ENCODE measurements at places on chromosomes 11 and 22. TPM values are rescaled to one million over a fixed set of nuclear protein-coding genes. Genes with fewer than 3 reads are reported as not detected.

- no peak for DNase-seq
Measured at GRCh38 chr11:78400702-78401101, 16.9 kb downstream of the GAB2 start.

Gene SLN
- not detected for total RNA-seq

- DNase-seq = no peak
Measured at GRCh38 chr11:114026355-114026754, 33.2 kb upstream of the ZBTB16 start.

DNA sequence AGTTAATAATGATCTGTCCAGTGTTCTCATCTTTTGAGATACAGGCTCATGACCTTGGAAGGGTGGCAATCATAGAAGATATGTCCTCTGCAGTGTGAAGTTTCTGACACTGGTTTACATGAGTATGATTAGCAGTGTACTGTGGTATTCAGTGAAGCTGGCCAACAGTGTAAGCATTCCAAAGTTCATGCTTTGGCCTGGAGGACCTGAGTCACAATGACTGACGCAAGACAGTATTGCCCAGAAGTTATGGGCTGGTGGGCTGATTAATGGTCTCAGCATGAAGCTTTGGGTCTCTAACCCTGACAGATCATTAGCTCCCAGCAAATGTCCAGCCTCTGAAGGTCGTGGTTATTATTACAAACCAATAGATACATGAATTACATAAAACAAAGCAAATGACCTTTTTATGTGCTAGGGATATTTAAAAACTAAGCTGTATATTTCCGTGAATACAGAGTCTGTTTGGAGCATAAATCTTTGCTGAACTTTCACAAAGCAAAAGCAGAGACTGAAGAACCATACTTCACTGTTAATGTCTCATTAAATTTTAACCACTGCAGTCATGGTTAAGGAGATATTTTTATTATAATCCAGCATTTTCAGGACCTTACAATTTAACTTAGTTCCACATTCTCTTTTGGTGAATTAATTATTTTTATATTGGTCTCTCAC lies 28.3 kb upstream of the USP47 start:
- peak; percentile 71 for DNase-seq

- DNase-seq = peak; percentile 81
Measured at GRCh38 chr11:61815790-61816735, 740 bp downstream of the FADS1 start.

- DNase-seq = no peak
Measured at GRCh38 chr11:35376613-35377012, 42.7 kb downstream of the SLC1A2 start.

- no peak for DNase-seq
Measured at GRCh38 chr11:27592098-27592780, 85.7 kb upstream of the LIN7C start.

- no peak for DNase-seq
Measured at GRCh38 chr11:111403051-111403726, 24.1 kb upstream of the POU2AF1 start.

DNA sequence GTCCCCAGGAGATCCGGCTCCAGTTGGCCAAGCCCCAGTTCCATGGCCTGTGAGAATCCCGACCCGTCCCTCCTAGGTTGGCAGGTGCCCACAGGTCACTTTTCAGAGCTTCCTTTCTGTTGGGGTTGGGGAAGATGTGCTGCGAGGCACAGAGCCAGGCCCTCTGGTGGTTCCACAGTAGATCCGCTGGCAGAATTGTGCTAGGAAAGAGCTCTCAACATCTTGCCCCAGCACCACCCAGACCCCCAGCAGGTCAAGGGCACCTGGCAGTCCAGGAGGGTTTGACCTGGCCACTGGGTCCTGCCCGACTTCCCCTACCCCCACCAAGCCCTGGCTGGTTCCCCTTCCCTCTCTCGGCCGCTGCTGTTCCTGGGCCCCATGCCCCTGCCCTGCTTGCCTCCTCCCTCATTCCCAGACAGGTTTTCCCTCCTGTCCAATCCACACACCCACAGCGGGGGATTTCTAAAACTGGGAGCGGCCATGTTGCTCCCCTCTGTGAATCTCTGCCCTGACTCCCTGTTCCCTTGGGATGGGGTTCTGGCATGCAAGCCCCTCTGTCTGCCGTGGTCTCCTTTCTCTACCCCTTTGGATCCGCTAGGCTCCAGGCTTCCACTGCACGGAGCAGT lies 26.2 kb upstream of the GCAT start:
- no peak for DNase-seq

Gene ART1
- 0.68 TPM for total RNA-seq

Gene MS4A4A
- total RNA-seq = 11.1 TPM

DNA sequence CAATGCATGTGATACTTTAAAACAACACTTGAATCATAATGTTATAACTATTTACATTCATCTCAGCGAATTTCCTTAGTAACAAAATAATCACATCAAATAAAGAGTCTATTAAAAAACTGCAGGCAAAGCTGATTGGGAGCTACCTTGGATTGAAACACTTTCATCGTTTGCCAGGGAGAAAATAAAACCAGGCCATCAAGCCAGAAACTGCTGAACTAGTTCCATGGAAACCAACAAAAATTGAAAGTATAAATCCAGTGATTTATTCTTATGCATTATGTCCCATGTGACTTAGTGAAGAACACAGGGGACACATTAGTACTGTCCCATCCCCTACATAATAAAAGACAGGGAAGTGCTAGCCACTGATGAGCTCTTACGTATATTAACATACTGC lies 21.7 kb downstream of the SLC35F2 start:
- DNase-seq = no peak

Gene CCDC116
- total RNA-seq = 0.74 TPM

GRCh38 chr11:88089134-88089533 lies 86.1 kb downstream of the RAB38 start:
- DNase-seq = no peak

DNA sequence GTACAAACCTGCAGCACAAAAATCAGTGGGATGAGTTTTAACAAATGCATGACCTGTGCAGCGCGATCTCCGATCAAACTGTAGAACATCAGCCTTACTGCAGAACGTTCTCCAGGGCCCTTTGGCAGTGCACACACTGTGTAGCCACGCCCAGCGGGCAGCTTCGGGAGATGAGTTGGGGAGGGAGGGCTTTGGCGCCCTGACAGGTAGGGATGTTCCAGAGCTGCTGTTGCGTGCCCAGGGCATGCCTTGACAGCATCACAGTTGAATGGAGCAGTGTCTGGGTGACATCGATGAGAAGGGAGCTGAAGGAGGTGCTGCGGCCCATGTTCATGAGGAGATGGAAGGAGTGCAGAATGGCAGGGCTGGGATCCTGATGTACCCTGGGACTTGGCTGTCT lies 80.2 kb downstream of the TBC1D22A start:
- no peak for DNase-seq

DNA sequence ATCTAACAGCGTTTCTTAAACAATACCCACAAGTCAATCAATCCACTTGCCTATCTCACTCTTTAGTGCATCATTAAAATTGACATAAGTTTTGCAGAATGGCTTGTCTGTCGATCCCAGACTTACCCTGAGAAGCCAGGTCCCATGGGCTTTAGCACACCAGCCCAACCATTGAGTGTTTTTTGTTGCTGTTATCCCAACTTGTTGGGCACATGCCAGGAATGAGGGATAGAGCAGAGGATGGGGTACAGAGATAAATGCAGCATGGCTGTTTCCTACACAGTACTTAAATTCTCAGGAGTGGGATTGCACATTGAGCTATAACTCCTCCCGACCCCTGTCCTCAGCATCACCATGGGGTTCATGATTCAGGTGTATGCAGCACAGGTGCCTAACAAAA lies 64.2 kb upstream of the RASSF10 start:
- DNase-seq = peak; percentile 21

Gene HPX
- 2.3 TPM for total RNA-seq

DNA sequence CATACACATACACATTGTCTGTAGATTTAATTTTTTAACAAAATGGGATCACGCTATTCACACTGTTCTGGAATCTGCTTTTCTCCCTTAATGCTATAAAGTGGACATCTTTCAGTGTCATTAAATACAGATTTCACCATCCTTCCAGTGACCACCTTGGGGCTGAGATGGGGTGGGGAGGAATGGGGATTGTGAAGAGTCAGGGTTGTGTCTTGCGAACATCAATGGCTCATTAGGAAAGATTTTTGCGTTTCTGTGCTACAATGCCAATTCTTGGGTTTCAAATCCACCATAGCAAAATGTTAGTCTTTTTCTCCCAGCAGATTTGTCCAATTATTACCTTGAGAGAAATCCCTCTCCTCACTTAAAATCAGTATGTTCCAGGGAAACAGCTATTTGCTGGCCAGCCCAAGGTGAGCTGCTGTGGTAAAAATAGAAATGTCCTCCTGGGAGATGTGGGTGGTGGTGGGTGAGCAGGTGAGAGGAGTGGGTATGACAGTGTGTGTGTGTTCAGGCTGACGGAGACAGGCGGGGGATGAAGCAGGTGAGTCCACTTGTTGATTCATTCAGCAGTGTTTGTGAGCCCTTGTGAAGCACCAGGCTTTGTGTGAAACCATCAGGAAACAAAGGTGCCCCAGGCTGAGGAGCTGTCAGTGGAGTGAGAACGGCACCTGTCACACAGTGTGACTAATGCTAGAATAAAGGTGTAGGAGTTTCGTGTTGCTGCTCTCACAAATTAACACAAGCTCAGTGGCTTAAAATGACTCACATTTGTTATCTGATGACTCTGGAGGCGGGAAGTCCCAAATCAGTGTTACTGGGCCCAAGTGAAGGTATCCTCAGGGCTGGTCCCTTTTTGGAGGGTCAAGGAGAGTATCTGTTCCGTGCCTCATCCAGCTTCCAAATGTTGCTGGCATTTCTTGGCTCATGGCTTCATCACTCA lies 1.7 kb upstream of the CBX6 start:
- no peak for DNase-seq

Gene DTX4
- total RNA-seq = 51.6 TPM

- DNase-seq = peak; percentile 67
Measured at GRCh38 chr11:9687711-9688477, 24.0 kb downstream of the SWAP70 start.

- DNase-seq = peak; percentile 46
Measured at GRCh38 chr22:18057568-18058209, 20.1 kb upstream of the PEX26 start.

Gene SPON1
- total RNA-seq = 98.6 TPM

DNA sequence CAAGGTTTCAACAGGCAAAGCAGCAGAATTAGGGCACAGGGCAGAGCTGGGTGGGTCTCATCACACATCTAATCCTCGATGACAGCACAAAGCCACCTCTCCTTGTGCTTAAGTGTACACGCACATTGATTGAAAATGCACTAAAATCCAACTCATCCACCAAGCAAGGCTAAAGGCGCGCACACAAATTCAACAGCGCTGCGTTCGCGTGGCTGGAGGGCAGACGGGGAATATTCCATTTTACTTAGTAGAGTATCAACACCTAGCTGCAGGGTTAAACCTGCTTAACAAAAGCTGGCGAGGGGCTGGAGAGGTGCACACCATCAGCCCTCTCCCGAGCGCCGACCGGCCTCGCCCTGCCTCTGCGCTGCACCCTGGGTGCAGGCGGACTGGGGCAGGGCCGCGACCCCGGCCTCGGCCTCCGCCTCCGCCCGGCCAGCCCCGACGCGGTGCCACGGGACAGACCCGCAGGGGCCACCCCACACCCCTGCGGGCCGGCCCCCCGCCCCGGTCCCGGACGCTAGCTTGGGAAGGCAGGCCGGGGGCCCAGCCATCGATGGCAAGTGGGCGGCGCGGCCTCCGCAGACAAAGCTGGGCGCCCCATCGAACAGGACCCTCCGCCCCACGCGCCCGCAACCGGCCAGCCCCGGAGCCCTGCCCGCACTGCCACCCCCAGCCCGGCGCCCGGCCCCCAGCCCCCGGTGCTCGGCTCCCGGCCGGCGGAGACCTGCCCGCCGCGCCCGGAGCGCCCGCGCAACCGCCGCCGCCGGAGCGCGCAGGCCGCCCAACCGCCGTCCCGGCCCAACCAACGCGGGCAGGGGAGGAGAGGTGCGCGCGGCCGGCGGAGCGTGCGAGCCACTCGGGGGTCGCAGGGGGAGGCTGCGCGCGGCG lies 929 bp downstream of the PRDM10 start:
- peak; percentile 60 for DNase-seq

- DNase-seq = no peak
Measured at GRCh38 chr11:102933627-102934026, 21.9 kb downstream of the MMP13 start.

GRCh38 chr11:7563281-7563680 lies 49.5 kb downstream of the PPFIBP2 start:
- DNase-seq = no peak

Gene MOV10L1
- total RNA-seq = 0.34 TPM

Measured in lung (tissue), 17 donors.